ENCODE measurements at places on chromosomes 12 and 14.
A peak's percentile ranks its signal among the peaks of the same experiment; 100 is the strongest.

- no peak for DNase-seq
Observed at GRCh38 chr12:62215506-62215905, 44.7 kb upstream of the USP15 start.

GRCh38 chr12:44053549-44054127 lies 217.8 kb downstream of the TMEM117 start:
- no peak for DNase-seq

DNA sequence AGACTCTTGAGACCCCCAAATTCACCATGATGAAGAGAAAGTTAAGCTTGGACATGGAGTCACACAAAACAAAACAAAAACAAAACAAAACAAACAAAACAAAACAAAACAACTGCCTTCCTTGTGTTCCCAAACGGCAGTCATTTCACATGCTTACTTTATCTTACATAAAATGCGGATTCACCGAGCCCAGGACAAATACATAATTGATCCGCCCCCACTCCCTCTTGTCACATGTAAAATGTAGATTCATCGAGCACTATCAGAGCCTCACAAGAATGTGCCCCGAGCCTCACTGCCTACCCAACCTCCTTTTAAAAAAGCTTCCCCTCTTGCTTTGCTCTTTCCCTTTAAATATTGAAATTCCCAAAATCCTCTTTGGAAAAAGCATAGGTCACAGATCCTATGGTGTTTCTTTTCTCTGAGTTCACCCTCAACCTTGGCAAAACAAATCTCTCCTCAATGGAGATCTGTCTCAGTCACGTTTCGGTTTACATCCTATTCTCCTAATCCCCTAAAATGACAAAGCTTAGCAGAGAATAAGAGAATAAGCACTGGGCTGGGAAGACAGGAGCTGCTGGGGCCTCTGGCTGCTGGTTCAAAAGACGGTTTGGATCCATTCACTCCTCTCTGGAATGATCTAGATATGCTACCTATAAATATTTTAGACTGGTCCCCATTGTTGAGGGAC lies 83.7 kb downstream of the NINJ2 start:
- no peak for DNase-seq

GRCh38 chr14:103401223-103402214 lies 16.3 kb downstream of the MARK3 start:
- peak; percentile 52 for DNase-seq

DNA sequence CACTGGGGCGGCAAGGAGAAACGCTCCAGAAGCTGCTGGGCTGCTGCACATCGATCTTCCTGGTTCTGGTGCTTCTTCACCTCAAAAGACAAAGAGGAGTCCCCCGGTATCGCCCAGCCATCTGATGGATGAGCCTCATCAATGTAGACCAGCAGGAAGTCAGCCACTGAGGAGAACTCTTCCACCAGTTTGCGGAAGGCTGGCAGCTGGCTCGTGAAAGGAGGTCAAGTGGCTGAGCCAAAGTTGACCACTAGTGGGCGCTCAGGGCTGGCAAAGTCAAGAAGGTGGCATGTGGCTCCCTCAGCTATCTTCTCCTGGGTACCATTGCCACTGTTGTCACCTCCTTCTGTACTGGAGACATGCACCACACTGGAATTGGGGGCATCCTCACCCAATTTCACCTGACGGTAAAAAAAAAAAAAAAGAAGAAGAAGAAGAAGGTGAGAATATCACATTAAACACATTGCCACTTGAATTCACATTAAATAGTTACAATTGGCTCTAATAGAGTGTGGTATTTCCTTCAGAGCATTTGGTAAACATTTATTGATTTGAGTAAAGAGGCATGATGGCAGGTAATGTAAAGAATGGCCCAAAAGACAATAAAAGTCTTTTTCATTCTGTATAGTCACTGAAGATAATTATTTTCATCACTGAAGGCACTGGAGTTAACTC lies 8.3 kb downstream of the DIO2 start:
- DNase-seq: no peak

GRCh38 chr14:71721791-71722190 lies 210.4 kb upstream of the RGS6 start:
- no peak for DNase-seq

DNA sequence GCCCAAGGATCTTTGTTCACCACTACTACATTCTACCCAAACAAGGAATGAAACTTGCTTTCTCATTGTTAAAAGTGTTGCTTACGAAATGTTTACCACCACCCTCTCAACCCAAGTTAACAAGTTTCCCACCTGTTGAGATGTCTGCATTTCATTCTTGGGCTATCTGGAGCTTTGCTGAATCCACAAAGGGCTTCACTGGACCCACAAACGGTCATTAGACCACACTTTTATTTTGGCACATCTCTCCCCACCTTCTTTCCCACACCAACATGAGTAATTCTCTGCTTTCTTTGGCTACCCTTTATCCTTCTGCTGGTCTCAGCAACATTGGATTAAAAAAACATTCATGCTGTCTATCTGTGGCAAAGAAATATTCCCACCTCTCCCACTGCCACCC lies 78.0 kb downstream of the TMEM260 start:
- no peak for DNase-seq

DNA sequence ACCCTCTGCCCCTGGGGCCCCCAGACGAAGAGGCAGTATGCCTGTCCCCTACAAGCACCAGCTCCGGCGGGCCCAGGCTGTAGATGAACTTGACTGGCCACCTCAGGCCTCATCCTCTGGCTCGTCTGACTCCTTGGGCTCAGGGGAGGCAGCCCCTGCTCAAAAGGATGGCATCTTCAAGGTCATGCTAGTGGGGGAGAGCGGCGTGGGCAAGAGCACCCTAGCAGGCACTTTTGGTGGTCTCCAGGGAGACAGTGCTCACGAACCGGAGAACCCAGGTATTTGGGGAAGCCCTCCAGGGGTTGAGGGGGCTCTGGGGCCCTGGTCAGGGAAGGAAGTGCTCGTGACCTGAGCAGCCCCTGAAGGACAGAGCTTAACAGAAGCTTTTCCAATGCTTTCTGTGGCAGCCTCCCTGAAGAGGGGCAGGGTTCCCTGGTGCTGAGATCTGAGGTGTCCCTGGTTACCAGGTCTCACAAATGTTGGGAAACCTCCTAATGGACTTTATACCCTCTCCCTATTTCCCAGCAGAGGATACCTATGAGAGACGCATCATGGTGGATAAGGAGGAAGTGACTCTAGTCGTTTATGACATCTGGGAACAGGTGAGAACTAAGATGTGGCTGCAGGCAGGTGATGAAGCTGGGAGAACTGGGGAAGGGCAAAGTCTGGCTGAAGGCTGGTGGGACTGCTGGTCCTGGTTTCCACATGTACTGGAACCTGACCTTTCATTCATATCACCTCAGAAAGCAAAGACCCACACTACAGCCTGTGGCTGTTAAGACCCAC lies 1.9 kb downstream of the REM2 start:
- DNase-seq: no peak

- no peak for DNase-seq
Observed at GRCh38 chr14:105177082-105177481, 4.0 kb downstream of the NUDT14 start.

DNA sequence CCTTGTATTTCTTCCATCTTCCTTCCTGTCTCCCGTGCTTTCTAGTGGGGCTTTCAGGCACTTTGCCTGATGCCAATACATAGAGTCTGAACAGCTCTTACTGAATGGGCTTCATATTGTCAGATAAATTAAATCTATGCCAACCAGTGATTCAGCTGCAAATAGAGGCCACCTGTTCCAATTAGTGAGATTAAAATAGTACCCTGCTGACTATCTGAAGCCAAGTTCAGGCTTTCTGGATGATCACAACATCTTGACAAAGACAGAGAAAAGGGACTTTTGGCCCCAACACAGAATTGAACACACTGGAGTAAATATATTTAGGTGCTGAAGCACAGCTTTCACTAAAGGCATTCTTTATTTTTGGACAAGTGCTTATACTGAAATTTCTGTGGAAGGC lies 11.8 kb downstream of the TMCC3 start:
- DNase-seq: no peak

Measured in AG08396 (cell line).